ENCODE measurements at places on chromosomes 6 and 20.

- DNase-seq, result no peak
Observed at GRCh38 chr20:57071954-57072583, 194.4 kb downstream of the BMP7 start.

- DNase-seq, result no peak
Observed at GRCh38 chr6:149842331-149842730, 21.8 kb downstream of the LRP11 start.

- no peak for DNase-seq
Observed at GRCh38 chr6:129565811-129566210, 144.2 kb downstream of the ARHGAP18 start.

GRCh38 chr20:42027746-42028268 is 409.6 kb upstream of the CHD6 start:
- no peak for DNase-seq

GRCh38 chr20:50569864-50570836 is 60.0 kb downstream of the PTPN1 start:
- DNase-seq, result peak; percentile 56

DNA sequence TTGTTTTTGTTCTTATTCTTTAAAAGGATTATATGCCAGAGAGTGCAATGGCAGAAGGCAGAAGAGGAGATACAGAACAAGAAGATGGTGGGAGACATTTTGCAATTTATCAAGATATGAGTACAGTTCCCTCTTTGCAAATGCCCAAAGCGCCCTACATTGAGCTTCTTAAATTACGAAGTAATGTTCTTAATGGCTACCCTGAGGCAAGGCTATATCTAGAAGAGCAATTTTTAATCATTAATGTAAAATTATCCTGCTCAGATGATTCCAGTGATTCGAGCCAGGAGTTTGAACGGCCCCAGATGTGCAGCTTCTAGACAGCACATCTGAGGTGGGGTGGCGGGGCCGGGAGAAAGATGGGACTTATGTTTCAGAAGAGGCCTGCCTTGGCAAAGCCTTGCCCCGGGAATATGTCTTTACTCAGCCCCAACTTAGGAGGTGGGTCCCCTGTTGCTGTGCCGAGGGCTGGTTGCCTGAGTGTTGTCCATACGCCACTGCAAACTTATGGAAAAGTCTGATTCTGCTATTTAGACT is 84.9 kb upstream of the MLN start:
- no peak for DNase-seq

DNA sequence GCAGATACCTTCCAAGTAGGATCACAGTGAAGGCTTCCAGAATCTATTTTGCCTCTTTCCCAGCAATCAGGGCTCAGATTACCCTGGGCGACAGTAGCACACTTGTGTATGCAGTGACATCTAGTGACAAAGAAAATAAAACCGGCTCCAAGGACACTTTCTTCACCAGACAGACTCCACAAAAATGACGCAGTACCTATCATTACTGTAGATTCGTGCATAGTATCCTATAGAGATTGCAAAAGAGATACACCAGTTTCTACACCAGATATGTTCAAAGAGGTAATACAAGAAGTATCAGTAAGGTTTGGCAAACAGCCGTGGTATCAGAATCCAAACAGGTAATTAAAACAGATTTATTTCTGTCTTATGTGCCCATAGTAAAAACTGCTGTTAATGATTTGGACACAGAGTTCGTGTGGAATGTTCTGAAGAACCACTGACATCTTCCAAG is 600.4 kb upstream of the JAG1 start:
- peak; percentile 84 for DNase-seq

DNA sequence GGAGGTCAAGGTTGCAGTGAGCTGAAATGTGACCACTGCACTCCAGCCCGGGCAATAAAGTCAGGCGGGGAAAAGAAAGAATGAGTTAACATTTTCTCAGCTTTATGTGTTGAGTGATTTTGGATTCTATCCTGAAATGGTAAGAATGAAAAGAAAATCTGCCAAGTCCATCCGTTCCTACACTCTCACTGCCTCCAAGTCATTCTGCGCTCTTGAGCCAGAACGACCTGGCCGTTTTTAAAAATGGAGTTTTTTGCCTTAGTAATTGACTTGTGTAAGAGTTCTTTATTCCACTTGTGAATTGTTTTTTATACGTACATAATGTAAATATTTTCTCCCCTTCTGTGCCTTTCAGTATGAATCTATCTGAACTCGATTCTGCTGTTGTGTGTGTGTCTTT is 28.7 kb downstream of the DNAJC5 start:
- no peak for DNase-seq

All from neural progenitor cell (in vitro differentiated cells).